ENCODE measurements at places on chromosomes 1 and 21.
A peak's percentile ranks its signal among the peaks of the same experiment; 100 is the strongest.

GRCh38 chr1:24015221-24016210 lies 35.4 kb upstream of the SRSF10 start:
- DNase-seq: no peak

GRCh38 chr21:14699433-14700407 lies 153.6 kb upstream of the SAMSN1 start:
- DNase-seq: no peak

- DNase-seq: no peak
Measured at GRCh38 chr1:31640179-31640578, 4.5 kb downstream of the PEF1 start.

GRCh38 chr1:232521660-232522059 lies 108.3 kb downstream of the SIPA1L2 start:
- DNase-seq: no peak

DNA sequence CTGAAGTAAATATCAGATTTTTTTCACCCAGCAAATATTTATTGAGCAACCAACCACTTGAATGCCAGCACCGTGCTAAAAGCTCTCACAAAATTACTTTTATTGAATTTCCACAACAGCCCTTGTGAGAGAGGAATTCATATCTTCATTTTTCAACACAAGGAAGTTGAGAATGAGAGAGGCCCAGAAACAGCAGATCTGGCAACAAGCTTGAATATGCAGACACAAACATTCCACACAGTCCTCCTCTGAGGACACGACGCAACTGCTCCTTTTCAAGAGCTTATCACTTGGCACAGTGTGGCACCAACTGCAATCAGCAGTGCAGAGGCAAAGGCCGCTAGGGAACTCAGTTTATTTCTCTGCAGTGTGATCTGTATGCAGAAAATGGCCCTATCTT lies 32.2 kb upstream of the IFNAR2 start:
- no peak for DNase-seq

DNA sequence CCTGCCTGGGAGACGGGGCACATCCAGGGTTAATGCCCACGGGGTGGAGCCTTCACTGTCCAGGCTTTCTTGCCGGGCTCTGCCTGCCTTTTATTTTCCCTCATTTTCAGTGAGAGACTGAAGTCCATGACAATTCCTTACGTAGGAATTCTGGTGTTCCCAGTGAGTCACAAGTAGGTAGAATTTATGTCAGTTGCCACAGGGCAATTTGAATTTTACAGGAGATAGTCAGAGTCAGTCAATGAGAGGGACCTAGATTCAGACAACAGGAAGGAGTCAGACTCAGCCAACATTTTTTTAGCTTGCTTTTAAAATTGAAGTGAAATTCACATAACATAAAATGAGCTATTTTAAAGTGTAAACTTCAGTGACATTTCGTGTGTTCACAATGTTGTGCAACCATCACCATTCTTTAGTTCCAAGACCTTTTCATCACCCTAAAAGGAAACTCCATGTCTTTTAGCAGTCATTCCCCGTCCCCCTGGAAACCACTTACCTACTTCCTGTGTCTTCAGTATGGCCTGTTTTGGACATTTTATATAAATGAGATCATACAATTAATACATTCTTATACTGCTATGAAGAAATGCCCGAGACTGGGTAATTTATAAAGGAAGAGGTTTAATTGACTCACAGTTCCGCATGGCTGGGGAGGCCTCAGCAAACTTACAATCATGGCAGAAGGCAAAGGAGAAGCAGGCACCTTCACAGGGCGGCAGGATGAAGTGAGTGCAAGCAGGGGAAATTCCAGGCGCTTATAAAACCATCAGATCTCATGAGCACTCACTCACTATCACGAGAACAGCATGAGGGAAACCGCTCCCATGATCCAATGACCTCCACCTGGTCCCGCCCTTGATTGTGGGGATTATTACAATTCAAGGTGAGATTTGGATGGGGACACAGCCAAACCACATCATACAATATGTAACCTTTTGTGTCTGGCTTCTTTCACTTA lies 14.6 kb downstream of the AJAP1 start:
- peak; percentile 30 for DNase-seq

DNA sequence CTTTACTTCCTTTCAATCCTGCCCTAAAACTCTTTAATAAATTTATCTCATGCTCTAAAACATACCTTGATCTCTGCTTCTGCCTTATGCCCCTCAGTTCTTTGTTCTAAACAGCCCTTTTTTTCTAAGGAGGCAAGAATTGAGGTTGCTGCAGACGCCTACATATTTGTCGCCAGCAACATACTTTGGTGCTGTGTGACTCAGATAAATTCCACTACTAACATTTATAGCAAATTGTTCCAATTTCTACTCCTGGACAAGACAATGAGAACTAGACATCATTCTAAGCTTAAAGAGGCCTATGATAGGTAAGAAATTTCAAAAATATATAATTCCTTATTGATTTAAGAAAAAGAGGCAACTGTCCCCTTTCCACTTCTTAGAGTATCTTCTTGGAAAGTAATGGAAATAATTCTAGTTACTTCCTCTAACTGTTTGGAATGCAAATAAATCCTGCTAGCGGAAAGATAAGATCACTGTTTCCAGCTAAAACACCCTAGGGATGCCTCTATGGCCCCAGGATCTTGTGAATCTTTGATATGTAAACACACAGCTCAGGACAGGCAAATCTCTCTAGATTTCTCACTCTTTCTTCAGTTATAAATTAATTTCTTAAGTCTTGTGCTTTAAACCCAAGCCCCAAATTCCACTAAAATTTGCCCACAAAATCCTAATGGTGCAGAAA lies 869.1 kb downstream of the KCNT2 start:
- peak; percentile 52 for DNase-seq

- DNase-seq: no peak
Measured at GRCh38 chr21:46068516-46069079, 29.3 kb upstream of the COL6A2 start.

DNA sequence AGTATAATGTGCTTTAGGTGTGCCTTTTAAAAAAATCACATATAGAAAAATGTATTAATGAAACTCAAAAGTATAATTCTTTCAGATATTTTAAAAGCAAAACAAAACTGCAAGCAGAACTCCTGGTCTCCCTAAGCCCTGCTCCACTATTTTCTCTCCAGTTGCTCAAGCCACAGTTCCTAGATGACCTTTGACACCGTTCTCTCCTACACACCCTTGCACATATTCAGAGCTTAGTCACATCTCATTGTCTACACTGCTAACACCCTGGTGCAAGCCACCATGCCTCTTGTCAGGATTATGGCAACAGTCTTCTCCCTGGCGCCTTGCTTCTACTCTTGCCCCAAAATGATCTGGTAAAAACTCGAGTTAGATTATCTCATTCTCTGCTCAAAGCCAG lies 50.2 kb upstream of the ROR1 start:
- no peak for DNase-seq

DNA sequence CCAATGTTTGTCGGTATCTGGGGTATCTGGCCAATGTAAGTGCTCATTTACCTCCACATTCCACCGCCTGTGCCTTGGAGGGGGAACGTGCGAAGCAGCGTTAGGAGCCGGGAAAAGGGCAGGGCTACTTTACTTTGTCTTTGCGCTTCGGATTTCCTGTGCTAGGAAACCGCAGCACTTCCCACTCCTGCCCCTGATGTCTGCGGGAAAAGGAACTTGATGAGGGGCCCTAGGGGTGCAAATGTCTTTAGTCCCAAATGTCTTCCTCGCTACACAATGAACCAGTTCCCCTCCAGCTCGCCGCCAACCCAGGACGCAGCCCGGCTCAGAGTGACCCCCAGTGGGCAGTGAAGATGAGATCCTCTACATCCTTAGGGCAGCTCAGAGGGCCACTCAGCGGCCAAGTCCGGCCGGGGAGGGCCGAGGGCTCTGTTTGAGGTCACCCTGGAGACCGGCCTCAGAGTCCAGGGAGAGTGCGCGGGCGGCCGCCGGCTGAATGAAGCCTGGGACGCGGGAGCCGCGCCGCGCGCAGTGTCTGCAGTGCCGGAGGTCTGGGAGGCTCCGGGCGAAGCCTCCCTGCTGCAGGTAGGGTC lies at the start of gene DYNLT5:
TSS of gene DYNLT5 (plus strand) at position 460 of the 593 bp plus-strand sequence. CDS start 2,200 bp downstream, outside the sequence.
- peak; percentile 73 for DNase-seq

DNA sequence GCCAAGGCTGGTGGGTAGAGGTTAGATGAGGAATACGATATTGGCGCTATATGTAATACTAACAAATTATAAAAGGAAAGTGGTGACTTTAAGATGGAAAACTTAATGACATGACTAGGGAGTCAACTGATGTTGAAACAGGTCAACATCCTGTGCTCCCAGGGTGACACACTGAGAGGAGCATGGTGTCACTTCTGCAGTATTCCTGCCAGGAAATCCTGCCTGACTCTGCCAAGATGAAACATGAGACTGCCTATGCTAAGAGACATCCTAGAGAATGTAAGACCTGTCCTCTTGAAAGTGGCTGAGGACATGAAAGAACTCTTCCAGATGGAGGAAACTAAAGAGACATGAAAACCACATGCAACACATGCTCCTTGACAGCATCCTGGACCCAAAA lies 65.0 kb upstream of the KCND3 start:
- DNase-seq: no peak

DNA sequence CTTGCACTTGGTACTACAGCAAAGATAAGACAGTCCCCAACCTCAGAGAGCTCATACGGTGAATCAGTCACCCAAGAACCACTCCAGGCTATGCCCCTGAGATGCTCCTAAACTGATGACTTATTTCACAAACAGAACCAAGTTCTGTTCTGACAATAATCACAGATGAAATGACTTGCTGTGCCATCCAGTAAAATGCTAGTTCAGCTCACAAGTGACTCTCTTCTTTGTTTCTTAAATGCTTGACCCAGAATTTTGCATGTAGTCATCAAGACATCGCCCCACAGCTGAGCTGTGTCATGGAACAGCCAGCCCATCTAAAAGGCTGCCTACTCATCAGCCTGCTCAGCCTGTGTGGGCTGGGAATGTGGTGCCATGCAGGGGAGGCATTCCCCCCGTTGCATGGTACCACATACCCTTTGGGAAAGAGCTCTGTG lies 6.1 kb upstream of the SLC19A2 start:
- DNase-seq: no peak

GRCh38 chr1:86583593-86583992 lies 36.7 kb downstream of the CLCA4 start:
- DNase-seq: no peak

GRCh38 chr21:27564684-27565301 lies 597.9 kb upstream of the ADAMTS5 start:
- peak; percentile 64 for DNase-seq

DNA sequence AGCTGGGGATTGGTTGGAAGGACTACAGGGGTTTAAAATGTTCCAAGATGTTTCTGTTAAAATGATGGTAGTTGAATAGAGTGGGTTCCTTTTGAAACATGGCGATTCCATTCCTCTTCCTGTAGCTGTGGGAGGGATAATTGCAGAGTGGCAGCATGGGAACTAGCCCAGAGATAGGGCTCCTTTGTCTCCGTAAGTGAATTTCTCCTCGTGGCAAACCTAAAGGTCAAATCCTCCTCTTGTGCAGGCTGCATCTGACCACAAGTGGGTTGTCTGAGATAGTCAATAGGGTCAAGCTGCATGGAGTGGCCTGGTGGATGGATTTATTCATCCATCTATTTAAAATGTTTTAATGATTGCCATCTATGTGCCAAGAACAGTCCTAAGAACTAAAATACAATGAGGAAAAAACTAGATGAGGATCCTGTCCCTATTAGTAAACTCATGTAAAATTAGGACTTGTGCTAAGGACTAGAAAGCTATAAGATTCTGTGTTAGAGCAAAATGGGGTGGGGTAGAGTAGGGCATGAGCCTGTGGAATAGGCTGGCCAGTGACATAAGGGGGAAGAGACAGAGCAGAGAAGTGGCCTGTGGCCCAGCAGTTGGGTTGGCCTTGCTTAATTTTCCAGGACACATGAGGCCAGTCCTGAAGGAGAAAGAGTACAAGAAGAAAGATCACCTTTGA lies 89.1 kb upstream of the IVNS1ABP start:
- DNase-seq: no peak

GRCh38 chr21:45026826-45027225 lies 47.6 kb upstream of the ADARB1 start:
- no peak for DNase-seq

GRCh38 chr1:108814343-108815125 lies 42.4 kb downstream of the AKNAD1 start:
- DNase-seq: no peak

- DNase-seq: no peak
Measured at GRCh38 chr1:220788900-220789299, 2.2 kb downstream of the MTARC1 start.

GRCh38 chr1:24641646-24642151 lies 1.4 kb upstream of the SRRM1 start:
- DNase-seq: peak; percentile 28

DNA sequence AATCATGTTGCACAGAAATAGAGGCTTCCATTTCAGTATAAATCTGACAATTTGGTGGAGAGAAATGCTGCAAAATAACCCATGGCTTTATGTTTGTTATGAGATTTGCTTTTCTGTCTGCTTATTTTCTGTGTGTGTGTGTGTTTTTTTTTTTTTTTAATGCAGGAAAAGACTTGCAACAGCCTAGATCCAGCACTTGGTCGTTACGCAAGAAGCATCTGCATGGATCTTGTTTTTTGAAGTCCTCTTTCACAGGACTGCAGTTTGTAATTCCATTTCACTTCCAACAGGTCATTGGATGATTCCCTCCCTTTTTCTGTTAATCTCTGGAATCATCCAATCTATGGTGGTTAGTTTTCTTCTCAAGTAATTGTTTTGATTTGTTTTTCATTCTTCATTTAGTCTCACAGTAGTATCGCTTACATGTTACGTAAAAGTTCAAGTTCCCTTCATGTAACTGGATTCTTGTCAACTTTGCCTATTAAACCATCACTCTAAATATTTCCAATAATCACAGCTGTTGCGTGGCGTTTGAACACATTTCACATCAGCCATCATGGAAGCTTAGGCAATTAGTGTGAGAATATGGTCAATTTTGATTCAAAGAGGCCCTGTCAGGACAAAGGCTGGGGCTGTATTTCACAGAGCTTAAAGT lies 312.9 kb downstream of the NFIA start:
- no peak for DNase-seq

DNA sequence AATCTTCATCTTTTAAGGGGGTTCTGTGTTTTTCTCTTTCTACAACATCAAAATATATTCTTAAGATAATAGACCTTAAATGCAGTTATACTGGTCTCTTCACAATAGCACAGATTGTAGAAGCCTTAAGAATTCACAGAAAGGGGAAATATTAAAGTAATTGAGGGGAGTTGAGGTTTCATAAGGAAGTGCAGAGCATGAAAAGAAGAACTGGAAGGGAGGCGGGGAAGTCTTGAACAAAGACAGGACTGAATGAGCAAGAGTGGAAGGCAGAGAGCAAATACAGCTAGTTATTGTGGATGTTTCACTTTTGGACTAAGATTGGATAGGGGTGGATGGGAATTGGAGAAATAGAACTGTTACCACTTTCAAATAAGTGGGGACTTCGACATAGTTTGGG lies 67.7 kb downstream of the PTGER3 start:
- no peak for DNase-seq

- DNase-seq: peak; percentile 95
Measured at GRCh38 chr1:155893389-155894142, 17.6 kb downstream of the RIT1 start.

- no peak for DNase-seq
Measured at GRCh38 chr1:57254022-57254421, 169.8 kb downstream of the DAB1 start.

Data from ELR (cell line).